ENCODE measurements at places on chromosomes 1 and 21.

GRCh38 chr21:40638466-40639251 is 208.3 kb downstream of the DSCAM start:
- DNase-seq = no peak

DNA sequence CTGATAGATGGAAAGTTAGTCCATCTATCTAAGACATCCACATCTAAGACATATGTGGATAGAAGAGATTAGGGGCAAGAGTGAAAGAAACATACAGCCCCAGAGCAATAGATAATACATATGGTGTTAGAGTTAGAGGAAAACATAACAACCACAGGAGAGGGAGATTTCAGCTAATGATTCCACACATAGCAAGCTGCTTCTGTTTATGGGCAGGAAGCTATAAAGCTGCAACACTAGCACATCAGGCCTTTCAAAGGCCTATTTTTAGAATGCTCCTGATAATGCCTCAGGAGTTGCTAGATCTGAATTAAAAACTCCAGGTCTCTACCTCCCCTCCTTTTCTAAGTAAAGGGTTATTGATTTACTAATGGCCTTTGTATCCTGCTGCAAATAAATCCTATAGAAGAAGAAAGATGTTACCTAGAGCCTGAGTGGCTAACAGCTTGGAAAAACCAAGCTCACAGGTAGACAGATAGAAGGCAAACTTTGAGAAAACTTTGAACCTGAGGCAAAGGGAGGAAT is 36.1 kb downstream of the BRINP2 start:
- no peak for DNase-seq

DNA sequence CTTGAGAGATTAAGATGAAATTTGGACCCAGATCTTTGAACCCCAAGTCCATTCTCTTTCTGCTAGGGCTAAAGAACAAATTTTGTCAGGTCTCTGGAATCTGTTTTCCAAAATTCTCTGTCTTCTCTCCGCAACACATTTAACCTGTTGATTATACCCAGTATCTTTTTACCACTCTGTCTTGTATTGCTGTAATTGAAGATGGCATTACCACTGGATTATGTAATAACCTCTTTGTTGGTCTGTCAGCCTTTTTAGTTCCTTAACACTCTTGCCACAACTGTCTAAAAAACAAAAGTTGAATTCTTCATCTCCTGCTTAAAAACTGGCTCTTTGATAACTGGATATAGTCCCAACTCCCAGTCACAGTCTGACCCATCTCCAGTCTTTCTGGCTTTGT is 3.0 kb downstream of the SRP9 start:
- no peak for DNase-seq

DNA sequence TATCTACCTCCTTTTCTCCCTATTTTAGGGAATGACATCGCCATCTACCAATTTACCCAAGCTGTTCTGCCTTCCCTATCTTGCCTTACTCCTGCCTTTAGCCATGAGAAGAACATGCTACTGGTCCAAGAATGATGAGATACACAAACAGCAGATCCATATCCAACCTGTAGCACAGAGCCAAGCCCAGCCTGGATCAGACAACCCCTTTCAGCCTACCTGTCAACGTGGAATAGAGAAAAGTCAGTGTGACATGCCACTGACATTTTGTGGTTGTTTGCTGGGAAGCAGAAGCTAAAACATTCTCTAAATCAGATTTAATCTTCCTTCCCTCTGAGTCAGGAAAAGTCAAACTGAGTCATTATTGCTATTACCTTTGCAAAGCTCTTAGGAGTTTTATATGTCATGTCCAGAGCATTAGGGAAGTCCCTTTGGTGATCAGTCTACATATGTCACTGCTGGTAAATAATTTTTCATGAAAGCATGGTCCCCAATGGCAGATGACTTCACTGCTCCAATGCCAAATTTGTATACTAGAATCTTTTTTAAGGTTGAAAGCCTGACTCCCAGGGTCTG is 143.1 kb downstream of the TPR start:
- no peak for DNase-seq

DNA sequence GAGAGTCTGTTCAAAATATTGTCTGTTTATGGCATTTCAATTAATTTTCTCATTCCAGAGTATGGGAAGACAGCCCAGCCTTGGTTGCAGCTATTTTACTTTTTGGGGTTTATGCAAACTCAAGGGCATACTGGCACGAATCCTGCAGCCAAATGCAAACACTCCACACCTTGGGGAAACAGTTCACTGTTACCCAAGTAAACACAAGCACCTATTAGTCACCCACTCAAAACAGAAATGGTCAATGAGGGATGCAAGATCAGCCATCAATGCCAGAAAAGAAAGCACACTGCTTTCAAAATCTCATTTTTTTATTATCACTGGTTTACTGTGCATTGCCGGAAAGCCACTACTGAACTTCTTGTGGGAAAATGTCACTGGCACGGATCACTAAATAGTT is 170.6 kb downstream of the RUNX1 start:
- no peak for DNase-seq

DNA sequence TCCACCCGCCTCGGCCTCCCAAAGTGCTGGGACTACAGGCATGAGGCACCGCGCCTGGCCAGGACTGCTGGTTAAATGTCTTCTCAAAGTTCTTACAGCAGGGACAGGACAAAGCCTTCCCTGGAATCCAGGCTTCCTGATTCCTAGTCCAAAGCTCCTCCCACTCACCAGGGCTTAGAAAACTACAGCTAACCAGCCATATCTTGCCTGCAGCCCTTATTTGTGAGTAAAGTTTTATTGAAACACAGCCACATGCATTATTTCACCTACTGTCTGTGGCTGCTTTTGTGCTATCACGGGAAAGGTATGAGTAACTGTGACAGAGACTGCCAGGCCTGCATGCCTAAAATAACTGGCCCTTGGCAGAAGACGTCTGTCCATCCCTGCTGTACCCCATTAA is 24.4 kb downstream of the TMCO4 start:
- no peak for DNase-seq

DNA sequence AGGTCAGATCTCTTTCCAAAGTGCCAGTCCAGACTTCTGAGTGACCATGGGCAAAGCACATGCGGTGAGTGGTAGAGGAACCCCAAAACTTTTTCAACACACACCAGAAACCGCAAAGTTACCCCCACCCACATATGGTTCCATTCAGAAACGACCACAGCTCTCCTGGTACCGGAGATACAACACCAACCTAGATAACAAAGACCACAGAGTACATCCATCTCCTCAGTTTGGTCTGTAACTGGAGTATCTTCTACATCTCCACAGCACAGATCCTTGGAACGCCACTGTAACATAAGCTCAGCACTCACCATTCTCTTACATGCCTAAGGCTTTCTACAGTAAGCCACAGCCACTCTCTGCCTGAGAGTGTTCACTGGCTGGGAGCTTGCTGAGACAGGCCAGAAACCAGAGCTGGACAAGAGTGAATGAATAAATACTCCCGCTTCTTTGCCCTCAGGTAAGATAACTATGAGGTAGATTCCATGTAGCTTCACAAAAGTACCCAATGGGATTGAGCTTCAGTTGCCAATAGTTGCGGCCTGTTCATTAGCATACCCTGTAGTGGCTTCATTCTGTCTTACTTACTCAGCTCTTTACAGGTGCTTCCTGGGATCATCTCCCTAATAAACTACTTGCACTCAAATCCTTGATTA is 81.8 kb downstream of the SMYD3 start:
- DNase-seq = no peak

GRCh38 chr21:30719401-30719800 is 824 bp upstream of the KRTAP21-3 start:
- DNase-seq = no peak

DNA sequence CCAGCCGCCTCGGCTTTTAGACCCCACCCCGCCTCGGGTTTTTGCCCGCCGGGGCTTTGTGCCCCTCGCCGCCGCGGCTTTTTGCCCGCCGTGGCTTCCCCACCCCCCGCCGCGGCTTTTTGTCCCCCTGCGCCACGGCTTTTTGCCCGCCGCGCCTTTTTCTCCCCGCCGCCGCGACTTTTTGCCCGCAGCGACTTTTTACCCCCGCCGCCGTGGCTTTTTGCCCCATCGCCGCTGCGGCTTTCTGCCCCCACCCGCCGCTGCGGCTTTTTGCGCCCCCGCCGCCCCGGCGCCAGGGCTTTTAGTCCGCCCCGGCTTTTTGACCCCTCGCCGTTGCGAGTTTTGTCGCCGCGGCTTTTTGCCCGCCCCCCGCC is 474.4 kb downstream of the FAM72C start:
- DNase-seq = no peak

GRCh38 chr1:24914226-24915069 is 15.6 kb downstream of the RUNX3 start:
- peak; percentile 70 for DNase-seq

DNA sequence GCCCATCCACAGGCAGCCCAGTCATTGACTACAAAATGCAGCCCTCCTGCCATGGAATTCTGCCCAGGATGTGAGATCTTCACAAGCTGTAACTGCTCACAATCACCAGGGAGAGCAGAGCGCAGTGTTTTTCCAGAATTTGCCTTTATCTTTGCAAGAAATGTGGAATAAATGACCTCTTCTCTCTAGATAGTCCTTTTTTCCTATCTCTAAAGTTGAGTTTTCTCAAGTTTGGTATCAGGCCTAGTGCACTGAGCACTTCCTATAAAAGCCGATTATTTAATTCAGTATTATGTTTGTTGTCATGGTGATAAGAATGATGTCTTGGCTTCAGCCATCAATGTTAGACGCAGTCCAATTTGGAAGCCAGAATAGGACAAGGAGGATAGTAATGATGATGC is 246.9 kb upstream of the IRF2BP2 start:
- DNase-seq = no peak

- peak; percentile 47 for DNase-seq
Observed at GRCh38 chr1:171715813-171716251, 26.0 kb downstream of the VAMP4 start.

GRCh38 chr1:200780545-200781369 is 42.1 kb downstream of the CAMSAP2 start:
- DNase-seq = peak; percentile 68

GRCh38 chr1:77271852-77272580 is 9.8 kb upstream of the AK5 start:
- DNase-seq = peak; percentile 69

DNA sequence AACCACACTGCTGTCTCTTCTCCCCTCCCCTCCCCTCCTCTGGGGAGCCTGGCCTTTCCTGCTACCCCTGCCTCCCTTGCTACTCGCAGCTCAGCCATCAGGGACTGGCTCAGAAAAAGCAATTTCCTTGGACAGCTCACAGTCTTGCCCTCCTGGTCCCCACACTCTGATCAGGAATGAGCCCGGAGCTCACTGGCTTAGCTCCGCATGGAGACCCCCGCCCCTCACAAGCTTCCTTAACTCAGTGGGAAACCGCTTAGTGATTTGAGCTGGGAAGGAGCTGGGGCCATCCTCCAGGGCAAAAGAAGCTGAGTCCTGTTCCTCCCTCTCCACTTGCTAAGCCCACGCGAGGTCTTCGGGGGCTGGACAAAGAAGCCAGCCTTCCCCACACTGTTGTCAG is 70.3 kb upstream of the ACTL8 start:
- no peak for DNase-seq

- no peak for DNase-seq
Observed at GRCh38 chr1:1628754-1629429, 3.1 kb upstream of the MMP23B start.

- DNase-seq = no peak
Observed at GRCh38 chr1:174939775-174940545, 59.8 kb upstream of the CACYBP start.

- no peak for DNase-seq
Observed at GRCh38 chr1:28126783-28127490, 38.5 kb upstream of the EYA3 start.

DNA sequence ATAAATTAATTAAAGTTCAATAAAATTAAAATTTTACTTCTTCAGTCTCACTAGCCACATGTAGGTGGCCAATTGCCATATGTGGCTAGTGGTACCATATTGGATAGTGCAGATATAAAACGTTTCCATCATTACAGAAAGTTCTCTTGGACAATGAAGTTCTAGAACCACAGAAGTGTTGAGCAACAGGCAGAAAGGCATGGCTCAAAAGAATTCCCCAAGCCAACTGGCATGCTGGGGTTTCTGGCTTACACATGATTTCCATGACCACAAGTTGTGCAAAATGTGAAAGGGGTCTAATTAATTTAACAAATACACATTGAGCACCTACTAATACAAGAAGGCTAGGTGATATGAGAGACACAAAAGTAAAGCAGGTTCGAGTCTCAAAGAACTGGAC is 72.2 kb upstream of the CDC42BPA start:
- DNase-seq = peak; percentile 28

- DNase-seq = no peak
Observed at GRCh38 chr21:44708866-44709425, 2.4 kb downstream of the TSPEAR start.

GRCh38 chr1:39272027-39272797 is 67.7 kb downstream of the MACF1 start:
- DNase-seq = peak; percentile 69

DNA sequence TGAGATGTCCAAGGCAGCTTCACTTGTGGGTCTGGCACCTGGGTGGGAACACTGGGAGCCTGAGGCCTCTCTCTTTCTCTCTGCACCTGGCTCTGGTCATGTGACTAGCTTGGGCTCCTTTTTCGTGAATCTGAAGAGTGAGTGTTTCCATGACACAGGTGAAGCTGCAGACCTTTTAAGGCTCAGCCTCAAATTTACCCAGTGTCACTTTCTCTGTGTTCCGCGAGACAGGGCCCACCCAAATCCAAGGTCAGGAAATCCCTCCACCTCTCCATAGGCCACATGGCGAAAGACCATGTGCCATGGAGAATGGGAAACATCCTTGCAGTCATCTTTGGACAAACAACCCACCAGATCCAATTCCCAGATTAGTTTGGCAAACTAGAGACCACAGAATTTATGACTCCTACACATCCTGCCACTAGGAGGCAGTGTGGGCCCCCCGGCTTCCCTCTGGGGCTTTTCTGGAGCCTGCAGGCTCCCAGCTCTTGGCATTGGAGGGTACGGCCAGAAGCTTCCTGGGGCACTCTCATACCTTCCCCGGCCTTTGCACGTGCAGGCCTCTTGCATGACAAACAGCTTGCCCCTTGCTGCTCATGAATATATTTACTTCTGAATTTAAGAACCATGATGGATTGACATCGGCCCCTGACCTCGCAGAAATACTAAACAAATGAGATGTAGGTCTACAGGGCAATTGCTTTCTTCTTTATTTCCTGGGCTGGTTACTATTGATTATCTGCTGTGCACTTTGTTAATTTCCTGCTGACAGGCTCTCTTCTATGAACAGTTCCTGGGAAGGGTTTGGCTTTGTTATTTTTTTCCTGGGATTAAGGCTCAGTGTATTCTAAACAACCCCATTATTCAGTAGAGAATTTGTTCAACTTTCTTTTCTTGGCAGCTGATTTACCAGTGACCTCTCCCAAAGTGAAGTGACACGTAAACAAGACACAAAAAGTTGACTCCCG is 180.7 kb downstream of the KAZN start:
- peak; percentile 48 for DNase-seq

GRCh38 chr21:39874206-39874605 is 7.0 kb downstream of the PCP4 start:
- no peak for DNase-seq
